Renal cortical epithelial cell (primary cell): ENCODE measurements at places on chromosomes 12 and 14.

GRCh38 chr12:82745063-82745674 lies 58.5 kb downstream of the TMTC2 start:
- DNase-seq = no peak

DNA sequence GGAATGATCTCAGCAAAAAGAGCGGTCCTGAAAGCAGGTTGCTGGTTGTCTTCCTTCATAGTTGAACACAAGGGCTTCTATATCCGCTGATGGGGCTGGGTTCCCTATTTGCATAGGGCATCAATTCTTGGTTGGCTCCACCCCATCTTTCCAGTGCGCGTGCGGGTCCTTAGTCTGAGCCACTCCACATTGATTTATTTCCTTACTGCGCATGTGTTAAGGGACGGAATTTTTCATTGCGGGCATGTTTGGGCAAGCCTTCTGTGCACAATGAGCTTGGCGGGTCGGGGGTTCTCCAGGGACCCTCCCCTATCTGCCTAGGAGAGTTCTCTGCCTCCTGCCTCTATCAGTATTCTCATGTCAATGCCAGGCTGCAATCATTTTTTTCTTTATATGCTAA lies 21.2 kb upstream of the DLGAP5 start:
- DNase-seq = no peak

GRCh38 chr12:121649819-121650353 lies 19.6 kb downstream of the MORN3 start:
- no peak for DNase-seq

GRCh38 chr14:100110816-100111215 lies 45.6 kb downstream of the EVL start:
- no peak for DNase-seq

- DNase-seq = no peak
These were observed 125.3 kb downstream of the ESRRB start for GRCh38 chr14:76501156-76501720.

- no peak for DNase-seq
These were observed 13.5 kb downstream of the C3AR1 start for GRCh38 chr12:8052679-8053078.

- peak; percentile 97 for DNase-seq
These were observed 27.0 kb downstream of the RIN3 start for GRCh38 chr14:92540472-92541048.

DNA sequence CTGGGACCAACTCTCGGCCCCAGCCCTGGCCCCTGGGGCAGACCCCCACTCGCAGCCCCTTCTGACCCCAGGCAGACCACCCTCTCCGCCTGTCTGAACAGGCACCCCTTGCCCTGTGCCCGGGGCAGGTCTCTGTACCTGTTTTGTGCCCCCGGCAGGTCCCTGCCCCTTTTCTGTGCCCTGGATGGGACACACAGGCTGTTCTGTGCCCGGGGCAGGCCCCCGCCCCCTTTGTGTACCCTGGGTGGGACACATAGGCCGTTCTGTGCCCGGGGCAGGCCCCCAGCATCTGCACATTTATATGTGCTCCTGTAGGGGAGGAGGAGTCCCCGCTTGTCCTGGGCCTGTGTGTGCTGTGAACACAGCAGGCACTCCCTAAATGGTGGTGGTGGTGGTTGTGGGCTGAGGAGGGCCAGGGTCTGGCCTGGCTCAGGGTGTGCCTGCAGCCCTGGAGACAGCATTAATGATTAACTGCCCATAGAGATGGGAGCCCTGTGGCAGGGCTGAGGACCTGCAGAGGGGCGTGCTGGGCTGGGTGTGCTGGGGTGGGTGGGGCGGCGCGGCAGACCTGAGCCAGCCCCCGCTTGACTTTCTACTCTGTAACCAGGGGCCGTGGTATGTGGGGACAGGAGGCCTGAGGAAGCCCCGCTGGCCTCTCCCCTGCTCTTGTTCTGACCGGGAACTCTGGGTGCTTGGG lies 3.7 kb downstream of the FBRSL1 start:
- DNase-seq = peak; percentile 35

DNA sequence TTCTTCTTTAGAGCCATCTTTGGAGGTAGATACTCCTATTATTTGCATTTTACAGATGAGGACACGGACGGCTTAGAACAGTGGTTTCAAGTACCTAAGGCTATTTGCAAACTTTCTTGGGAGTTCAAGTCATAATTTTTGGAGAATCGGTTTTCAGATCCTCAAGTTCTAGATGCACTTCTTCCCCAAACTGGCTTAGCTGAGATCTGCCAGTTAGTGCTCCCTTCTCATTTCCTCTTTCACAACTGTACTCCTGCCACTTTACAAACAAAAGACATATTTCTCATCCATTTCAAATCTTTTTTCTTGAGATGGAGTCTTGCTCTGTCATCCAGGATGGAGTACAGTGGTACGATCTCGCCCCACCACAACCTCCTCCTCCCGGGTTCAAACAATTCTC lies 77.3 kb downstream of the HELB start:
- no peak for DNase-seq

- DNase-seq = no peak
These were observed 95.3 kb downstream of the RIMBP2 start for GRCh38 chr12:130620756-130621155.

DNA sequence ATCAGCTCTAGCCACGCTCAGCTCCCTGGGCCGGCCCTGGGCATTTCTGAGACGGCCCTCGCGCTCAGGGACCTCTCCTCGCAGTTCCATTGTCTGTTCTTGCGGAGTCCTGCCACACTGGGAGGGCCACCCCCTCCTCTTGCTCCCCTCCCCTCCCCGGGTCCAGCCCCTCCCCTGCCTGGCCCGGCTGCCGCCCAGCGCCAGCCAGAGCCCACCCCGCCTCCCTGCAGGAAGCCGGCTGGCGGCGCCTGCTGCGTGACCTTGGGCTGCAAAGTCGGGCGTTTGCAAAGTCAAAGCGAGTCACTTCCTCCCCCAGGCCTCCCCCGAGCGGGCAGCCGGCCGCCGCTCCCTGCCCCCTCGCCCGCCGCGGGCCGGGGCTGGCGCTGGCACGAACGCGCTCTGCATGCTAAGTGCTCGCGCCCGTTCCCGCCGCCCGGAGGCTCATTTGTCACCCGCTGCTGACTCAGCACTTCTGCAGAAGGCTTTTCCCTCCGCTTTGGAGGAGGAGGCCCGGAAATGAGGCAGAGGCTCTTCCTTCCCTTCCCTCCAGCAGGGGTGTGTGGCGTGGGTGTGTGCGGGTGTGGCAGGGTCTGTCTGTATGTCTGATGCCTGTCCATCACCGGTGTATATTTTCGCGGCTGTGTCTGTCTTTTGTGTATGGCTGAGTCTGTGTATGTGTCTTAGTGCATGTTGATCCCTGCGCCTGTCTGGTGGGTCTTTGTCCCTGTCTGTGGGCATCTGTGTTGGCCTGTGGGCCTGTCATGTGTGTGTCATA lies 72.0 kb downstream of the IRF2BPL start:
- DNase-seq = peak; percentile 86

DNA sequence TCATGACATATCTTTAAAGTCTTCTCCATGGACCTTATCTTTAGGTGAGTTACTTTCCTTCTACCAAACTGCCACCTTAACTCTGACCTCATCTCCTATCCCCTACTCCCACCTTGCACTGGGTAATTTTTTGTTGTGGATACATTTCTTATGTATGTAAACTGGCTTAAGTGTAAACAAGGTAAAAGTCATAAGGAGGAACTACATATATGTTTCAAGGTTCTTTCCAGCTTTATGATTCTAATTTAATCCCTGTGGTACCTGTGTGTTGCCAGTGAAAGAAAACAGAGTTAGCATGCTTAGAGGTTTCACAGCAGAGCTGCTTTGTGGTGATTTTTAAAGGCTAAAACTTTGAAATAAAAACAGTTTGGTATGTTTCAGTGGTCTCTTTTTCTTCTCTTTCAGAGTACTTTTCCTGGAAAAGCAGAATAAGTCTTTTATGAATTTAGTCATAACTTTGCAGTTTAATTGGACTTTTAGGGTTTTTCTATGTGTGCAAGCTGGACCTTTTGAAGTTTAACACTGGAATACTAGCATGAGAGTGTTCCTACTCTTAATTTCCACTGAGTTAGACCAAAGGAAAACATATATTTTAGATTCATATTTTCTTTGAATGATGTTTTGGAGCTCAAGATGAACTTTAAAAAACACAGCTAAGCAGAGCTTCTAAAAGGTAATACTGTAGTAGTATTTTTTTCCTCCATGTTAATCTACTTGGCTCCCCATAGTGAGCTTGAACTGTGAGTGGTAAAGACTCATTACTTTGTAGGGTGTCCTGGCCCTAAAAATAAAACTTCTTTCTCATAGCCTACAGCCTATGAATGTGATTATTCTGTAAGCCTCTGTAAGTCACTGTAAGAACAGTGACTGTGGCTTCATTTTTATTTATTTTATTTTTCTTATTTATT lies 105.4 kb downstream of the FUT8 start:
- DNase-seq = no peak

- DNase-seq = no peak
These were observed 202.3 kb upstream of the PRMT8 start for GRCh38 chr12:3288690-3289089.

GRCh38 chr14:34951286-34951685 lies 31.5 kb upstream of the SRP54 start:
- no peak for DNase-seq
